Memory B cell (primary cell): ENCODE measurements at places on chromosomes 13 and 19.

- H3K36me3 ChIP-seq, result no peaks in the 10 kb centered on the region
- no peaks in the 10 kb centered on the region for H3K27me3 ChIP-seq
- H3K27ac ChIP-seq, result no peak overlapping the region
- H3K4me1 ChIP-seq, result peaks cover 11% of the 10 kb centered on the region
- DNase-seq, result peak; percentile 55
Measured at GRCh38 chr13:21478881-21479808, 20.0 kb upstream of the ZDHHC20 start.

- H3K4me3 ChIP-seq, result peak overlapping the region; percentile 96
- peak overlapping the region; percentile 72 for H3K27ac ChIP-seq
- no peaks in the 10 kb centered on the region for H3K36me3 ChIP-seq
- no peaks in the 10 kb centered on the region for H3K27me3 ChIP-seq
- no peak for DNase-seq
- peaks cover 35% of the 10 kb centered on the region for H3K4me1 ChIP-seq
Measured at GRCh38 chr19:17748884-17749638, 2.2 kb upstream of the FCHO1 start.

GRCh38 chr13:64278493-64278892 lies 2862.8 kb upstream of the PCDH20 start:
- no peak overlapping the region for H3K27ac ChIP-seq
- no peaks in the 10 kb centered on the region for H3K27me3 ChIP-seq
- no peaks in the 10 kb centered on the region for H3K36me3 ChIP-seq

- no peak for DNase-seq
- H3K4me1 ChIP-seq, result peaks cover 5% of the 10 kb centered on the region
- H3K27ac ChIP-seq, result no peak overlapping the region
- peaks cover 20% of the 10 kb centered on the region for H3K36me3 ChIP-seq
- no peaks in the 10 kb centered on the region for H3K27me3 ChIP-seq
Measured at GRCh38 chr19:2806736-2807378, 12.8 kb upstream of the ZNF554 start.

DNA sequence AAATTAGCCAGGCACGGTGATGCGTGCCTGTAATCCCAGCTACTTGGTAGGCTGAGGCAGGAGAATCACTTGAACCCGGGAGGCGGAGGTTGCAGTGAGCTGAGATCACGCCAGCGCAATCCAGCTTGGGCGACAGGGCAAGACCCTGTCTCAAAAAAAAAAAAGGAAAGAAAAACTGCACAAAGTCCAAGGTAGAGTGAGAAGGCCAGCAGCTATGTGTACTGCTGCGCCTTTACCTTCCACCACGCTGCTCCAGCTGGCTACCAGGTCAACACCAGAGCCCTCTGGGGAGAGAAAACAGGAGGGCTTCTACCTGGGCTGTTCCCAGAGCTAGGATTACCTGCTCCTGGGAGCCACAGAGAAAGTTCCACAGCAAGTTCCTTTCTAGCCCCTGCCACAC lies 3.2 kb downstream of the ELL start:
- DNase-seq, result no peak
- H3K36me3 ChIP-seq, result no peaks in the 10 kb centered on the region
- no peak overlapping the region for H3K27ac ChIP-seq
- peaks cover 14% of the 10 kb centered on the region for H3K4me1 ChIP-seq
- H3K27me3 ChIP-seq, result no peaks in the 10 kb centered on the region

DNA sequence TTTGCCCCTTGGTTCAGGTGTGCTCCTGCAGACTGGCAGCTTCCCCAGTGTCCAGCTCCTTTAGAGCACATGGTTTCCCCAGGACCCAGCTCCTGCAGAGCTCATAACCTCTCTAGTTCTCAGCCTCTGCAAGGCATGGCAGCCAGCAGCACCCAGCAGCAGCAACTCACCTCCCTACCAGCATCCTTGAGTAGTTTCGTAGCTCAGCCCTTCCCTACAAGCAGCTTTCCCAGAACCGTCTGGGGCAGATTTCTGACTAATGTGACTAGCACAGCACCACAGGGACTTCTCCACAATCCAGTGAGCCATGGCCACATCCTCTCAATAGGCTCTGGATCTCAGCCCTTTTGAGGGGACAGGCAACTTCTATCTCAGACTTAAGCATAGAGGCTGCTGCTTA lies 14.1 kb upstream of the METTL21C start:
- H3K4me1 ChIP-seq, result no peaks in the 10 kb centered on the region
- no peak for DNase-seq
- H3K36me3 ChIP-seq, result no peaks in the 10 kb centered on the region
- H3K27ac ChIP-seq, result no peak overlapping the region
- no peak overlapping the region for H3K4me3 ChIP-seq
- H3K27me3 ChIP-seq, result peaks cover 18% of the 10 kb centered on the region

DNA sequence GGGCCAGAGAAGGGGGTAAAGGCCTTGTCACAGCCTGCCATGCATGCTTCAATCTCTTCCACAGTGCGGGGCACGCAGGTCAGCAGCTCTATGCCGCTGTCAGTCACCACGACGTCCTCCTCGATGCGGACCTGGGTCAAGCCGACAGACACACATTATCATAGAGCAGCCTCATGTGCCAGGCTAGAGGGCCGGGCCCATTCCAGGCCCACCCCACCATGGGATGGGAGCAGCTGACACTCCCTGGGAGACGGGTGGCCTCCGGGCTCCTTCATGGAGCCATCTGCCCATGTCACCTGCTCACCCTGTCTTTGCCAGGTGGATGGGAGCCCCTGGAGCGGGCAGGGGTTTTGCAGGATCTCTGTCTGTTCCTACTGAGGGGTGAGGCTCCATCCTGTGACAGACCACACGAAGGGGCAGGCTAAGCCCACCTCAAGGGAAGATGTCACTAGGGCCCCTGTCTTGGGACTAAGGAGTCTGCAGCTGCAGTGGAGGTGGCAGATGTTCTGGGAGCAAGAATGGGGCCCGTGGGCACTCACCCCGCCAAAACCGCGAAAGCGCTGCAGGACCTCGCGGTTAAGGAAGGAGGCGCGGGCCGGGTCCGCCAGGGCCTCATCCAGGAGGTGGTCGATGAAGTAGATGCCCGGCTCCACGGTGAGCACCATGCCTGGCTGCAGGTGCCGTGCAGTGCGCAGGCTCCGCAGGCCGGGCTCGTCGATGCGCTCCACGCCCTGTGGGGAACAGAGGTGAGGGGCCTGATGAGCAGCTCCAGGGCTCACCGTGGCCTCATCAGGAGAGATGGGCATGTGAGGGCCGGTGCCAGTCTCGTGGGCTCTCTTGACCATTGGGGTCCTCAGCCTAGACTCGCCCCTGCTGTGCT lies 14.1 kb downstream of the CEBPG start:
- H3K4me1 ChIP-seq, result peaks cover 5% of the 10 kb centered on the region
- H3K27ac ChIP-seq, result no peak overlapping the region
- no peaks in the 10 kb centered on the region for H3K27me3 ChIP-seq
- no peak for DNase-seq
